Sciatic nerve (tissue), 2 donors: ENCODE measurements at places on chromosomes 7 and 10. TPM values are rescaled to one million over a fixed set of nuclear protein-coding genes. Genes with fewer than 3 reads are reported as not detected.
A peak's percentile ranks its signal among the peaks of the same experiment; 100 is the strongest.

DNA sequence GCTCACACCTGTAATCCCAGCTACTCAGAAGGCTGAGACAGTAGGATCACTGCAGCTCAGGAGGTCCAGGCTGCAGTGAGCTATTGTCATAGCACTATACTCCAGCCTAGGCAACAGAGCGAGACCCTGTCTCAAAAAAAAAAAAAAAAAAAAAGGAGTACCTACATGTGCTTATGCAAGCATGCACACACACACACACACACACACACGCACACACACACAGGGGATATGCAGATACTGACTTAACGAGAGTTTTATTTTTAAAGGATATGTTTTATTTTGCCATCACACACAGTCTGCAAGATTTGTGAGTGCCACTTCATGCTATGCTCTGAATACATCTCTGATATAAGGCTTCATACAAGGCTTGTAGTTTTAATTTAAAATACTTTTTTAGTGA lies 479.3 kb downstream of the NEBL start:
- DNase-seq, result no peak

- no peak for DNase-seq
Measured at GRCh38 chr7:11899247-11899646, 67.2 kb upstream of the THSD7A start.

GRCh38 chr7:282621-283020 lies 7.3 kb upstream of the FOXL3 start:
- no peak for DNase-seq

DNA sequence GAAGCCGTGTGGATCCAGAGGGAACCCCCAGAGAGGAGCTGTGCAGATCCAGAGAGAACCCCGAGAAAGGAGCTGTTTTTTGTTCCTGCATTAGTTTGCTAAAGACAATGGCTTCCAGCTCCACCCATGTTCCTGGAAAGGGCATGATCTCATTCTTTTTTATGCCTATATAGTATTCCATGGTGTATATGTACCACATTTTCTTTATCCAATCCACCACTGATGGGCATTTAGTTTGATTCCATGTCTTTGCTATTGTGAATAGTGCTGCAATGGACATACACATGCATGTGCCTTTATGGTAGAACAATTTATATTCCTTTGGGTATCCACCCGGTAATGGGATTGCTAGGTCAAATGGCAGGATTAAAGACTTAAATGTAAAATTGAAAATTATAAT lies 95.4 kb upstream of the RHEB start:
- no peak for DNase-seq

GRCh38 chr7:153935095-153935494 lies 117.1 kb upstream of the DPP6 start:
- DNase-seq, result no peak

- DNase-seq, result no peak
Measured at GRCh38 chr7:1848013-1848640, 178.1 kb downstream of the ELFN1 start.

GRCh38 chr10:43100366-43100765 lies 23.5 kb downstream of the RET start:
- DNase-seq, result no peak

DNA sequence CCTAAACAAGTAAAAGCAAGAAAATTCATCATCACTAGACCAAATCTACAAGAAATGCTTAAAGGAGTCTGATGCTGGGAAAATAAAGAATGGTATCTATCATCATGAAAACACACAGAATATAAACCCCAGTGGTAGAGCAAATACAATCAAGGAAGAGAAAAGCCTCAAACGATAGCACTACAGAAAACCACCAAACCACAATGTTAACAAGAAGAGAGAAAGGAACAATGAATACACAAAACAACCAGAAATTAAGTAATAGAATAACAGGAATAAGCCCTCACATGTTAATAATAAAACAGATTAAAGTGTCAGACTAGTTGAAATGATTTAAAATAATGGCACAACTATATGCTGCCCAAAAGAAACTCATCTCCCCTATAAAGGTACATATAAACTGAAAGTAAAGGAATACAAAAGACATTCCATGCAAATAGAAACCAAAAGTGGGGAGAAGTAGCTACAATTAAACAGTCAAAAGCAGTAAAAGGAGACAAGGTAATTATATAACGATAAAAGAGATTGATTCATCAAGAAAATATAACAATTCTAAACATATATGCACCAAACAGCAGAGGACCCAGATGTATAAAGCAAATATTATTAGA lies 77.3 kb downstream of the JMJD1C start:
- DNase-seq, result no peak

DNA sequence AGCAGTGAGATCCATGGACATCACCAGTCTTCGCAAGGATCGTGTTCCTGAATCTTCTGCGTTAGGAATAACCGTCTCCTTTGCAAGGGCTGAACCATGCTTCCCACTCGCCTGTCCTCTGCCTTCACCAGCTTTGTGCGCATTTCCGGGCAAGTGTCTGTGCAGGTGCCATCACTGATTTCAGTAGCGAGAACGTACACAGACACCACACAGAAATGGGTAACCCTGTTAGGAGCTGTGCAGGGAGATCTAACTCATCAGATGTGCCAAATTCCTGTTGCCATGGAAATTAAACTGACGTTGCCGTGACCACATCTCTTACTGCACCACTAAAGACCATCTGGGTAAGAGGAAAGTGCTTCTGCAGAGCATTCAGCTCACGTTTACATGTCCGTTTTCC lies 146.3 kb downstream of the DIP2C start:
- peak; percentile 9 for DNase-seq

DNA sequence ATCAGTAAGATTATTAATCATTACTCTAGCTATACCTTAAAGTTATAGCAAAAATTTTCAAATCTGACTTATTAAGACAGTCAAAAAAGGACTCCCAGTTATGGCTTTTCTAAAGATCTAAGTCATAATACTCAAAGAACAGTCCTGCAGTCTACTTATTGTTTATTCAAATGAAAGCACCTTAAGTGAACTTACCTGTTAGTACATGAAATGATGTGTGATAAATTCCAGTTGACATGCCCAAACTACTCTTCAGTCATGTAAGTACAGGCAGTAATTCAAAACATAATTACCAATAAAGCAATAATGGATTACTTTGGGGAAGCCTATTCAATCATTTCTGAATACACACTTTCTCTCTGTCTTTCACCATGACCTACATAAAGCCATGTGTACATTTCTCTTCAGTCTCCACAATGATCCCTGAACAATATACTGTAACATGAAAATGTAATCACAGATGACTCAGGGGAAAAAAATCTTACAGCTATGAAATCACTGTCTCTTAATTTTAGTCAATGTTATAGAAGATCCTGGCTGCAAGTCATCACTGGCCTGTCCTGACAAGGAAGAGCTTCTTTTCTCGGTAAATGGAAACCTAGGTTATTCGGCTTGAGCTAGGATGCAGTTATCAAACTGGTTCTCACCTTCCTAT lies 420.7 kb upstream of the LRRTM3 start:
- no peak for DNase-seq

DNA sequence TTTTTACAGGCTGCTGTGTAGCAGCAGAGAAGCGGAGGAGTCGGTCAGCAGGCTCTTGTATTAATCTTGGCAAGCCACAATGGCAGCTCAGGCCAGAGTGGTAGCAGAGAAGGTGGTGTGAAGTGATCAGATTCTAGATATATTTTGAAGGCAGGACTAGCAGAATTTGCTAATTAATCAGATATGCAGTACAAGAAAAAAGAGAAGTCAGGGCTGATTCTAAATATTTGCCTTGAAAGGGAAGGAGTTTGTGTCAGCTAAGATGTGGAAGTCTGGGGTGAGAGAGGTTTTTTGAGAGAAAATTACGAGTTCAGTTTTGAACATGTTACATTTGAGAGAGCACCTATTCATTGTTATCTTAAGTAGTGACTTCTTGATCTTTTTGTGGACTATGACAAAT lies 176.3 kb downstream of the WNT2 start:
- no peak for DNase-seq

- no peak for DNase-seq
Measured at GRCh38 chr7:28560767-28561166, 148.4 kb downstream of the CREB5 start.

GRCh38 chr7:33849004-33849403 lies 56.3 kb upstream of the BMPER start:
- no peak for DNase-seq

DNA sequence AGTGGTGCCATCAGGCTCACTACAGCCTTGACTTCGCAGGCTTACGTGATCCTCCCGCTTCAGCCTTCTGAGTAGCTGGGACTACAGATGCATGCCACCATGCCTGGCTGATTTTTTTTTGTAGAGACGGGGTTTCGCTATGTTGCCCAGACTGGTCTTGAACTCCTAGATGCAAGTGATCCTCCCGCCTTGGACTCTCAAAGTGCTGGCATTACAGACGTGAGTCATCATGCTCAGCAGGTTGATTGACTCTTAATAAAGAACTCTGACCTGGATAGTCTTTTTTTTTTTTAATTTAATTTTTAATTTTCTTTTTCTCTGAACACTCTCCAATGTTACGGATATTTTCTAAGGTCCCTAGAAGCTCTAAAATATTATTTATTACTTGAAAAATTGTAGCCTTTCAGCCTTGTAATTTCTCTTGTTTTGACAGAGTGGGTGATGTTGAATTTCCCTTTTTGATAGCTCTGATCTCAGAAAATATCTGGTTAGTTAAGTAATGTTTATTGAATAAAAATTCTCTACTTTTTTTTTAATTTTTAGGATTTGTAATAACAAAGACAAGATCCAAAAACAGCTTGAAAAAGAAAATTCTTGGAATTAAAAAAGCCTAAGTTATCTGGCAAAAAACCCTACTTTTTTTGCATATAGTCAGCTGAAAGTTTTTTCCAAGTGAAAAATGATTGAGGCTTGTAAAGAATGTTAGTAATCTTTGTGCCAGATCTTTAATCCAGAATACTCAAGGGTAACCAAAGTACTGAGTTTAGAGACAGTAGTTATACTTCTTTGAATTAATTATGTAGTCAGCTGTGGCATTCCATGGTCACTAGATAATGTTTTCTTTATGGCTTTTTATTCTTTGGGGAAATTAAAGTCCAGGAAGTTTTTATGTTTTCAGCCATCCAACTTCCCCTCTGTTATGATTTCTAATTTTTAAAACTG lies 26.7 kb downstream of the TBC1D12 start:
- no peak for DNase-seq

GRCh38 chr7:108351729-108352131 lies 104.5 kb downstream of the NRCAM start:
- no peak for DNase-seq

GRCh38 chr7:28626624-28627262 lies 214.4 kb downstream of the CREB5 start:
- DNase-seq, result peak; percentile 56

GRCh38 chr7:55593515-55594318 lies 21.4 kb upstream of the VOPP1 start:
- peak; percentile 81 for DNase-seq

GRCh38 chr7:126716321-126716720 lies 536.4 kb downstream of the GRM8 start:
- no peak for DNase-seq

- DNase-seq, result no peak
Measured at GRCh38 chr10:32321016-32321631, 25.8 kb downstream of the EPC1 start.

DNA sequence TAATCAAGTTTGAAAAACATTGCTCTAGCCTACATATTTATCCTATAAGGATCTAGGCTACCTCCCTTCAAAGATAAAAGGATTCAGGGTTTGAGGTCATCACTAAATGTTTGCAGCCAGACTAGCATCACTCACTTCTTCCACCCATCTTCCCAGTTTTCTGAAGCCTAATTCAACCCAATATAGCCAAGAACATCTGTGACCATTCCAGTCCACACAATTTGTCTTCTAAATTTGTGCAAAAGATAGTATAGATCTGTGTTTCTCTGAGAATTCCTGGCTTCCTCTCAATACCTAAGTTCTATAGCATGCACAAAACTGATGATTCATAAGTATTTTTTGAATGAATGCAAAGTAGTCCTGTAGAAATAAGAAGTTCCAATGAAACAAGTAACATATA lies 103.0 kb upstream of the CDK1 start:
- DNase-seq, result no peak

Gene LRMDA
- total RNA-seq, result 16.6 TPM

Gene PROSER2
- 23.7 TPM for total RNA-seq

Gene COL13A1
- total RNA-seq, result 1.0 TPM

Gene CCZ1
- 74.7 TPM for total RNA-seq

Gene ADCYAP1R1
- 9.1 TPM for total RNA-seq

Gene GNAT3
- not detected for total RNA-seq

Gene PON1
- total RNA-seq, result not detected

Gene ZNF273
- 11.2 TPM for total RNA-seq

Gene EIF3B
- total RNA-seq, result 93.6 TPM

Gene IRF5
- 8.7 TPM for total RNA-seq

Gene PPP1R17
- not detected for total RNA-seq

Gene MMP21
- total RNA-seq, result 0.31 TPM

Gene KBTBD2
- 52.2 TPM for total RNA-seq
